Activated gamma-delta T cell (primary cell): ENCODE measurements at places on chromosomes 5 and 9.

GRCh38 chr5:164336906-164337305 is 831.5 kb downstream of the MAT2B start:
- DNase-seq: no peak

GRCh38 chr9:18668944-18669343 is 195.0 kb downstream of the ADAMTSL1 start:
- no peak for DNase-seq

DNA sequence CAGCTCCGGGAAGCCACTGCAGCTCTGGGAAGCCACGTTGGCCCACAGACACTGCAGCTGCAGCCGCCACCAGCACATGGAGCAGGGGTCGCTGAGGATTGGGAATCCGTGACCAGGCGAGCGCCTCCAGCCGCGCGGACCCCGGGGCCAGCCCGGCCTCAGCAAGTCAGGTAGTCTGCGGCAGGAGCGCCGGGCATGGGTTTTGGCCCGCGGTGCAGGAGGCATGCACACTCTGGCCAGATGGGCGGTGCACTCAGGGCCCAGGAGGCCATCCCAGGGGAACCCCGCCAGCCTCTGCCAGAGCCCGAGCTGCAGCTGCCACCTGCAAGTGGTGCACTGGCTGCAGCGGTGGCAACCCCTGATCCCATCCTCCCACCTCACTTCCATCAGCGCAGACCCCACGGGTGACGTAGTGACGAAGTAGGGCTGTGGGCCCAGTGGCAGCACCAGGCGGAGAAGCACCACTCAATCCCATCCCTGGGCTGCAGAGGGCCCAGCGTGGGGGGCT is 368.3 kb upstream of the SPATA31A5 start:
- no peak for DNase-seq

- DNase-seq: no peak
Measured at GRCh38 chr5:17216974-17217492, 398 bp upstream of the BASP1 start.
